ENCODE measurements at places on chromosomes 11 and 22.

DNA sequence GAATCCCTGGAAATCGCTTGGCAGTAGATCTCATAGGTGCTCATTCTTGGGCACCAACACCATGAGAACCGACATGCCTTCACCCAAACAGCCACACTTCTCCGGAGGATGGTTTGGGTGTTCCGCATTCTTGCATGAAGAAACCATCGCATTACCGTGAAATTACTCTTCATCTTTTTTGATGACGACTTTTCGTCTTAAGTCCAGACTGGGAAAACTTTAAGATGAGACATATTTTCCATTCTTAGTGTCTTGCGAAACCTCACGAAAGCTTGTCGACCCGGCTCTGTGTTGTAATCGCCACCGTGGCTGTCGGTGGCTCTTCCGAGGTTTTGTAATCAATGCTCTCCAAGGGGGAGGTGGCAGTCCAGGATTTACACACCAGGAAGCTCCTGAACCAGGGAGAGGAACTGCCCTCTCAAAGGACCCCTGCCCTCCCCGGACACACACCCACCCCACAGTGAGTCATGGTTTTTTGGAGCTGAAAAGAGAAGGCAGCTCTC, 1.7 kb downstream of the TOM1 start:
- no peak for DNase-seq

DNA sequence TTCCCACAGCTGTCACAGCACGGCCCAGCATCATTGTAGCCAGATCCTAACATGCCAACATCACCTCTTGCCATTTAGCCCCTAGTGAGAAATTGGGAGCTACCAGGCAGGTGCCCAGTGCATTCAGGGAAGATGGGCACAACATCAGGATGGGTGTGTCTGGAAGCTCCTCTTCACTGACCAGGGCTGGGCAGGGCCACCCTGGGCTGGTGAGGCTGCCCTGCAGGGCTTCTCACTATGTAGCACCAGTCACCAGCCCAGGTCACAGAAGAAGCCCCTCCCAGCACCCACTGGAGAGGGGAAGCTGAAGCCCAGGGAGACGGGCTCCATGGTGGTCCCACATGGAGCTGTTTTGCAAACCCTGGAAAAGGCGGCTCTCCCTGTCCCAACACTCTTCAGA, 13.9 kb downstream of the ZNF74 start:
- DNase-seq, result no peak

DNA sequence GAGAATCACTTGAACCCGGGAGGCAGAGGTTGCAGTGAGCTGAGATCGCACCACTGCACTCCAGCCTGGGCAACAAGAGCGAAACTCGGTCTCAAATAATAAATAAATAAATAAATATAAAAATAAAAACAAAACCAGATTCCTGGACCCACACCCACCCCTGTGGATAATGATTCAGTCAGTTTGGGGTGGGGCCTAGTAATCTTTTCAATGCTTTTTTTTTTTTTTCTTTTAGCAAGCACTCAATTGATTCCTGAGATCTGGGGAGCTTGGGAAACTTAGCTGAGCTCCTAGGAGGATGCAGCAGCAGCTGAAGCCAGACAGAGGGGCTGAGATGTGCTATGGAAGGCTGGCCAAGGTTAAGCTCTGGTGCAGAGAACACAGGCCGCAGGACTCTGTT, 4.6 kb upstream of the PC start:
- DNase-seq, result no peak

GRCh38 chr22:19819208-19819910, 35.3 kb downstream of the GNB1L start:
- no peak for DNase-seq

DNA sequence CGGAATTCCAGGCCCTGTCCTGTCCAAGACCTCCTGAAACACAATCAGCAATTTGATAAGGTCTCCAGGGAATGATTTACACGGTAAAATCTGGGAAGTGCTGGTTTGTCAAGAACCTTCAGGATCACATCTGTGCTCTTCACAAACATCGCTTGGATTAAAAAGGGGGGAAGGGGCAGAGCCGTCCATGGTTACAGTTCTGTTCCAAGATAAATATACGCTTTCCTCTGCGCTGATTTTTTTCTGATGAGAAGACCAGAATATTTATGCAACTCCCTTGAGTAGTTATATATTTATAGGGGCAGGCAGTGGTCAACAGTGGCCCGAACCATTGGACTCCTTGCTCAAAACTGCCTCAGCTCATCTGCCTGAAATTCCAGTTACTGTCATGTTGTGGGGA, 9.2 kb upstream of the APOL5 start:
- DNase-seq, result no peak

GRCh38 chr11:69896250-69896649, 77.0 kb upstream of the FGF3 start:
- DNase-seq, result no peak

GRCh38 chr11:77411137-77411707, 62.7 kb downstream of the PAK1 start:
- DNase-seq, result no peak

GRCh38 chr11:110090466-110091026, 2.6 kb upstream of the ZC3H12C start:
- no peak for DNase-seq

All from stimulated activated CD4-positive, alpha-beta T cell treated with anti-CD3 and anti-CD28 coated beads, TNF-alpha, amount 100 ng/mL, for 1 hour (primary cell).